AG08395 (cell line): ENCODE measurements at places on chromosomes 13 and 19.
A peak's percentile ranks its signal among the peaks of the same experiment; 100 is the strongest.

DNA sequence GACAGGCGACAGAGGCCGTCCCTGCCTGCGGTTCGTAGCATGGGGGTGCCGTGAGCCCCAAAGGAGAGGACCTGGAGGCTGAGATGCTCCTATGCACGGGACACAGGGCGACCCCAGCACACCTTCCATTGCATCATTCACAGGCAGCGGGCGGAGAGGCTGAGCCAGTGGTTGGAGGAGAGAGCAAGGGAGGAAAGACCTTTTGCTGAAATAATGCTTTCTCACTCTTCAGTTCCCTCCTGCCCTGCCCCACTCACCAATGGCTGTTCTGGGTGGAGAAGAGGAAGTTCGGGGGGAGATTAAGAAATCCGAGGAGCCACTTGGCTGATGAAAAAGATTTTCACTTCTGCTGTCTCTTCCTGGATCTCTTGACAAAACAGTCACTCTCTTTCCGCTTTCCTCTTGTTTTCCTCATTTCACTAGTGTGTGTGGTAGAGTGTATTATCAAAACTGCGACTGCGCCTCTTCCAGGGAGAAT, at the start of gene NLRP12:
NLRP12 (minus strand) TSS at position 181 of the 478 bp plus-strand sequence; CDS start at position 41, 140 bp downstream.
- no peak for DNase-seq

DNA sequence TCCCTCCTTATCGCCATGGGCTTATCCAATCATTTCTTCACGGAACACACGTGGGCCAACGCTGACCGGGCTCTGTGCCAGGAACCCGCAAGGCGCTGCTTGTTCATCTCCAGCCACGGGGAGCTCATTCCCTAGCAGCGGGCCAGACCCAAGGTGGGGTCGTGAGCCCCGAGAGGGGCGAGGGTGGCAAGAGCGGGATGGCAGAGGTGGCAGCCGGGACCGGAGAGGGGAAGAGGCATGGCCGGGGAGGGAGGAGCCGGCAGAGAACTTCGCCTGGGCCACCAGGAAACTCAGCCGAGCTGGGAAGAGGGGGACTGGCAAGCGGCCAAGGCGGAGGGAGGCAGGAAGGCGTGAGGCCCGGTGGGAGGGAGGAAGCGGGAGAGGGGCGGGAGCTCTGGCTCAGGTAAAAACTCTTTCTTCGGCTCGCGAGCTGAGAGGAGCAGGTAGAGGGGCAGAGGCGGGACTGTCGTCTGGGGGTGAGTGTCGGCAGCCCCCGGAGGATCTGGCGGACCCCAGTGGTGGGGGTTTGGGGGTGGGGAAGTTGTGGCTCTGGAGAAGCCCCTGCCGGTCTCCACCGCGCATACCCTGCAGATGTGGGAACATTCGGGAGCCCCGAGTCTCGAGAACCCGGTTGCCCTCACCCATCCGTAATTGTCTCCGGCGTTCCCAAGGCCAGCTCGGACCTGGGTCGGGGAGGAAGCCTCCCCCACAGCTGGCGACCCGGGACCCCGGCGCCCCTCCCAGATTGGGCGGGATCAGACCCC, at the start of gene B3GNT3:
B3GNT3 (plus strand) TSS at position 408 of the 764 bp plus-strand sequence. CDS start 12,670 bp downstream, outside the sequence.
- peak; percentile 10 for DNase-seq

DNA sequence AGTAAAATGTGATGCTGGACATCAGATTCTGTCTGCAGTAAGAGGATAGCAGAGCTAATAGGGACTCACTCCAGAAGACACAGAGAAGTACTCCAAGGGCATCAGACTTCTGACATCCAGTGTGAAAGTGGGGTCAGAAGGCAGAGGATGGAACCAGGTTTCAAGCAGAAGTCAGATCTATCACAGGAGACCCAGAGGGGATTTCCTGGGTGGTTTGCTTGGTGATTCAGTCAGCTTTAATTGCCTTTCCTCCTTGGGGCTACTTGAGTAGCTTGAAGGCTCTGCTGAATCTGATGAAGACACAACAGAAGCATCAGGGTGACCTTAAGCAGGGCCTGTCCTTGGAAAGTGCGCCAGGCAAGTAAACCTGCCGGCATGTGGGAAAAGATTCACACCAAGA, 300.6 kb downstream of the COG6 start:
- no peak for DNase-seq

- DNase-seq, result peak; percentile 75
Measured at GRCh38 chr19:17385878-17386611, 8.0 kb downstream of the CCDC194 start.

GRCh38 chr19:47623921-47624391, 15.0 kb downstream of the BICRA start:
- DNase-seq, result no peak

DNA sequence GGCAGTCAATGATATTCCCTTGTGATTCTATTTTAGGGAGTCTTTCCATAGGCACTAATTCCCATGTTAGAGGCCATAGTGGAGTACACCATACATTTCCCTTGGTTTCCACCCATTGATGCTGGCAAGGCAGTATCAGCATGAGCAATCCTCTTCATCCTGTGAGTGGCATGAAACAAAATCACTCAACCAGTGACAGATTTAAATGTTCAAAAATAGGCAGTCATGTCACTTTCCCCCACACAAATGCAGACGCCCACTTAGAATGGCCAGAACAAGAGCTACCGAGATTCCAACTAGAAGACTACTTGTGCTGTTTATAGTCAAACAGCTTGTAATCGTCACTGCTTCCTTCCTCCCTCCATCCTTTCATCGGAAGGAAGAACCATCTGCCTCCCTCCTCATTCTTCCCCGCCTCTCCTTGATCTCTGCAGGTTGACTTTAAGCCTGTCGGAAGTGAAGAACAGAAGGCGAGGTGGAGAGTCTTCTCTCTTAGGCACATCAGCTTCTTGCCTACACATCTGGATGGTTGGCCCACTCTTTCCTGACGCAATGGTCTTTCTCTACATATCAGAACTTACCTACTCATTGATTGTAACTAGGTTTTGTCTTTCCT, 22.6 kb downstream of the RASL11A start:
- no peak for DNase-seq

DNA sequence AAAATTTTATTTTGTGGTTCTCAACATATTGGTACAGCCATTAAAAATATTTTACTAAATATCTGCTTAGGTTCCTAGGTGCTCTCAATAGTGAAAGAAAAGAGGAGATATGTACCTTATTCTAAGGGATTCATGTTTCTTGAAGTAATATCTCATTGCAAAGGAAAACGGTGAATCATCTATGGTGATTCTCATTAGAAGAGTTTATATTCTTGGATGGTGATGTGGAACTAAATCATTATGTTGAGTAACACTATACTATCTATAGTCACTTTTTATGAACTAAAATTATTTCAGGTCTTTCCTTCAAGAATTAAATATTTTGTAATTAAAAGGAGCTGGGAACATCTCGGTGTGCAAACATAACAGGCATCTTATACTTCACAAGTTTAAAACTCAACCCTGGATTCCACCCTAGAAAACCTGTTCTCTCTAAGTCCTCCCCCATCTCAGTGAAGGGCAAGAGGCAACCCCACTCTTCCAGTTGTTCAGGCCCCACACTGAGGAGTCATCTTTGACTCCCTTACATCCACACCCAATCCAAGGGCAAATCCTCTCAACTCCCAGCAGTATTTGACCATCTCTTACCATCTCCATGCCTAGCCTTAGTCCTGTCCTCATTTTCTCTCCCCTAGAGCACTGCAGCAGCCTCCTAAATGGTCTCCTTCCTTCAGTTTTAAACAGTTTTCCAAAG, 140.1 kb downstream of the RGCC start:
- DNase-seq, result no peak

GRCh38 chr13:20119960-20120359, 40.9 kb downstream of the GJA3 start:
- no peak for DNase-seq

GRCh38 chr19:33780746-33781145, 15.9 kb upstream of the KCTD15 start:
- DNase-seq, result no peak

- DNase-seq, result no peak
Measured at GRCh38 chr19:13932911-13933393, 5.3 kb downstream of the PODNL1 start.

DNA sequence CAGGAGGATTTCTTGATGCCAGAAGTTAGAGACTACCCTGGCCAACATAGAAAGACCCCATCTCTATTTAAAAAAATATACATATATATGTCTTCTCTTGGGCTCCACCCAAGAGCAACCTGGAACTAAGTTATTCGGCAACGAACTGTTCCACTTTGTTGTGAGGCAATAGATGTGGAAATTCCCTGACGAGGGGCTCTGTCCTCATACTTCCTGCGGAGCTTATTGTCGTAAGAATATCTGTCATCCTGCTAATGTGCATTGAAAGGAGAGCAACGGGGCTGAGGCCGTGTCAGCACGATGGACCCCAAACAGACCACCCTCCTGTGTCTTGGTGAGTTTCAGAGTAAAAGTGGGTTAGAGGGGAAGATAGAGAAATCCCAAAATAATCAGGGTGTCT, at the start of gene FCAR:
FCAR (plus strand) TSS at position 246 of the 400 bp plus-strand sequence; CDS start at position 301, 55 bp downstream.
- no peak for DNase-seq

DNA sequence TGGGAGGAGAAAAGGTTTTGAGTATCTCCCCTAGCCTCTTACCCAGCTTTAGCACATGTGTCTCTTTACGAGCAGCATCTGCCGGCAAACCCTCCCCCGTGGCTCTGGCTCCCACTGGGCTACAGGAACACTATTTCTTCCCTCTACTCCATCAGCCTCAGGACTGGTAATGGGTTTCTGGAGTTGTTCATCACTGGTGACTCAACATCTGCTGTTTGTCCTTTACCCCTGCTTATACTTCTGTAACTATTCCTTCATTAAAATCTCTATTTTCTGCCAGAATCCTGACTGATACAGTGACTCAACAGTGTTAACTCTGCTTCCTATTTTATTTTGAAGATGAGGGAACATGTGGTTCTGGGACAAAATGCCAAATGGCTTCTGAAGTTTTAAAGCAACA, 437.3 kb upstream of the HTR2A start:
- DNase-seq, result peak; percentile 82

DNA sequence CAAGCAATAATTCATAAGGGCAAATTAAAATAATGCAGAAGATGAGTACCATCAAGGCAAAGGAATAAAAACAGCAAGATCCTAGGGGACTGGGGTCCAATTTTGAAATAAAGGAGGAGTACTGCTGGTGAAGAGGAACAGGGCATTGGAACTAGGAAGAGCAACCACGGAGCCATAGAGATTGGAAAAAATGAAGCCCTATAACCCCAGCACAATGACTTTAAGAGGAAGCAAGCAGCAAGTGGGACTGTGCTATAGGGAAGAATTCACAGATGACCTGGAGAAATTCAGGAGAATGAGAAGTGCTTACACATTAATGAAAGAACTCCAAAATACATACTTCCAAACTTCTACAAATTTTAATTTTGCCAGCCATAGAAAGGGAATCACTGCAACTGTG, 44.9 kb upstream of the ITM2B start:
- DNase-seq, result no peak

GRCh38 chr13:102018716-102019115, 383.1 kb downstream of the FGF14 start:
- DNase-seq, result no peak

DNA sequence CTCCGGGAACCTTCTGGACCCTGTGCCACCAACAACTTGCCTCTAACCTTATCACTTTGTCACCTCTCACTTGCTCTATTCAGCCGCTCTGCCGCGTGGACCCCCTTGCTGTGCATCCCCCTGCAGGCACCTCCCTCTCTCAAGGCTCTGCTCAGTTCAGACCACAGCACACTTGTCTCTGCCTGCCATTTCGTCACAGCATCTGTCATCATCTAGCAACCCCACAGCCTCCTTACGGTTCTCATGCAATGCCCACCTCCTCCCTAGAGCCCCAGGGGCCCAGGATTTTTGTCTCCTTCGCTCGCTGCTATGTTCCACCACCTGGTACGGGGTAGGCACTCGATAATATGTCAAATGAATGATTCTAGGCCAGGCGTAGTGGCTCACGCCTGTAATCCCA, 4.8 kb downstream of the HAUS8 start:
- DNase-seq, result no peak

DNA sequence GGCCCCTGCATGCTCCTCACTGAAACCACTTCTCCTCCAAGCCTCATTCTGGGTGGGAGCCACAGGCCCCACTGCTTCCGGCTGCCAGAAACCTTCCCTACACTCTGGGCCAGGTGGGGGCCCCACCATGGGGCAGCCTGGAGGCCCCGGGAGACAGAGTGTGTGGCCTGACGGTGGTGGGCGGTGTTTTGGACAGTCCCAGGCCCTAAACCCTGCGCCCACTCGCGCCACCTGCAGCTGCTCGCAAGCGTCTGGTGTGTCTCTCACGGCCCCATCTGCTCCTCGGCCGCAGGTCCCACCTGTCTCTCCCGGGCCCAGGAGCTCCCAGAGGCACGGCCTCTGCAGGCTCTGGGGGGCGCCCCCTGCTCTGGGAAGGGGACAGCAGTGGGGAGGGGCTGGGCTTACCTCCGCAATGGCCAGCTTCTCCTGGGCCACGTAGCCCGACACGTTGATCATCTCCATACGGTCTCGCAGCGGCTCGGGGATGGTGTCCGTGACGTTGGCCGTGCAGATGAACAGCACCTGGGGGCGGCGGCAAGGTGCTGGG, 5.6 kb downstream of the RPL36 start:
- DNase-seq, result no peak

GRCh38 chr19:7007859-7008258, 13.4 kb downstream of the MBD3L2B start:
- DNase-seq, result no peak

DNA sequence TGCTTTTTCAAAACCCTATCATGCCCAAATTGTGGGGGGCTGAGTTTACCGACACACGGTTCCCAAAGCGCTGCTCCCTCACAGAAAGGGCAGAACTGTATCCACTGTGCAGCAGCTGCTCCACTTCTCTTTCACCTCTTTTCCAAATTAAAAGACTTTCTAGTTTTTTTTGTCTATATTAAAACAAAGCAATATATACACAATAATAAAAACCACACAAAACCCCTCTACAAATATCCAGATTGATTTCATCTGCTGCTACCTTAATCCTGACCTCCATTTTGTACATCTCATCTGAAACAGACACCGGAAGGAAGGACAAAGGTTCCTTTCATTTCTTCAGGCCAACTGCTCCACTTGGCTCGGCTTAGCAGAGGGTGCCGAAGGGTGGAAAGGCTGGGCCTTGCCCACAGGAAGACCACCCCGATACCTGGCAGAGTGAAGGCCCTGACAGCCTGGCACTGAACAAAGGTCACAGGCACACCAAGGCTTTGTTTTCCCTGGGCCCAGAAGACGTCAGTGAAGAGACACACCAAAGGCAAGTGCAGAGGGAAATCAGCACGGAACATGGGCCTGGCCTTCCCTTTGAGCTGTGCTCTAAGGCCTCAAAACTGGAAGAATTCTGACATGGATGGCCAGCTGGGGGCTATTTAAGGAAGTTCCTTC, 71.6 kb downstream of the LATS2 start:
- no peak for DNase-seq

DNA sequence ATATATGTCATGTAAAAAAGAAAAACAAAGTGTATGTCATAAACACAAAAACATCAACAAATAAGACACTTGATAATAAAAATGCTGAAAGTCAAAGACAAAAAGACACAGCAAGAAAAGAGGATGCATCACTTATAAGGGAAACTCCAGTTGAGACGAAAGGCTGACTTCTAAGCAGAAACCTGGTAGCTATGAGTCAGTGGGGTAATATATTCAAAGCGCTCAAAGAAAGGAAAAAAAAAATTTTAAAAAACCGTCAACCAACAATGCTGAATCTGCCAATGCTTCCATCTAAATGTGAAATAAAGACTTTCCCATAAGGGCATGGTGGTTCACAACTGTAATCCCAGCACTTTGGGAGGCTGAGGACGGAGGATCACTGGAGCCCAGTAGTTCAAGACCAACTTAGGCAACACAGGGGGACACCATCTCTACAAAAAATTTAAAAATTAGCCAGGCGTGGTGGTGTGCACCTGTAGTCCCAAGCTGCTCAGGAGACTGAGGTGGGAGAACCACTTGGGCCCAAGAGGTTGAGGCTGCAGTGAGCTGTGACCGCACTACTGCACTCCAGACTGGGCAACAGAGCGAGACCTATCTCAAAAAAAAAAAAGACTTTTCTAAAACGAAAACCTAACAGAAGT, 24.0 kb downstream of the USP12 start:
- no peak for DNase-seq
